Stimulated activated naive CD4-positive, alpha-beta T cell treated with Interleukin-2 at 50 U/mL for 16 hours (primary cell): ENCODE measurements at places on chromosomes 11 and 22.

DNA sequence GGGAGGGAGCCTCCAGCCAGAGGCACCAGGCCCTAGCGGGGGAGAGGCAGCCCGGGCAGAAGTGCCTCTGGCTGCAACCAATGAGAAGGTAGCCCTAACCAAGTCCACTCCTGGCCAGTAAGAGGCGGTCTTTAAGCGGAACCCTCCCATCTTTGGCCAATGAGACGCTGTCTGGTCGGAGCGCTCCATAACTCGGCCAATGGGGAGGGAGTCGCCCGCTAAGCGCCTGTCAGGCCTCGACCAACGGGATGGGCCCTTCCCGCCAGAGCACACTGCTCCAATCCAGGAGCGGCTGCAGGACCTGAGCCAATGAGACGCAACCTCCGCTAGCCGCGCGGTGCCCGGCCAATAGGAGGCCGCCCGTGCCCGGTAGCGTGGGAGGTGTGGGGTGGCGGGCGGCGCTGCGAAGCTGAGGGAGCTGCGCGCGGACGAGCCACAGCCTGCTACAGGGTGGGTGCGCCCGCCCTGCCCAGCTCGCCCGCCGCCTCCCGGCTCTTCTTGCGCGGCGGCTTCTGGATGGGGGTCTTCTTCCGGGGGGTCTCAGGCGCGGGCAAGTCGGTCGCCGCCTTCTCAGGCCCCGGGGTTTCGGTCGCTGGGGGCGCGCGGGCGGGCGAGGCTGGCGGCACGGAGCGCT is 12.6 kb downstream of the SCARF2 start:
- DNase-seq = no peak

- no peak for DNase-seq
Measured at GRCh38 chr11:20790622-20791021, 121.2 kb downstream of the NELL1 start.

DNA sequence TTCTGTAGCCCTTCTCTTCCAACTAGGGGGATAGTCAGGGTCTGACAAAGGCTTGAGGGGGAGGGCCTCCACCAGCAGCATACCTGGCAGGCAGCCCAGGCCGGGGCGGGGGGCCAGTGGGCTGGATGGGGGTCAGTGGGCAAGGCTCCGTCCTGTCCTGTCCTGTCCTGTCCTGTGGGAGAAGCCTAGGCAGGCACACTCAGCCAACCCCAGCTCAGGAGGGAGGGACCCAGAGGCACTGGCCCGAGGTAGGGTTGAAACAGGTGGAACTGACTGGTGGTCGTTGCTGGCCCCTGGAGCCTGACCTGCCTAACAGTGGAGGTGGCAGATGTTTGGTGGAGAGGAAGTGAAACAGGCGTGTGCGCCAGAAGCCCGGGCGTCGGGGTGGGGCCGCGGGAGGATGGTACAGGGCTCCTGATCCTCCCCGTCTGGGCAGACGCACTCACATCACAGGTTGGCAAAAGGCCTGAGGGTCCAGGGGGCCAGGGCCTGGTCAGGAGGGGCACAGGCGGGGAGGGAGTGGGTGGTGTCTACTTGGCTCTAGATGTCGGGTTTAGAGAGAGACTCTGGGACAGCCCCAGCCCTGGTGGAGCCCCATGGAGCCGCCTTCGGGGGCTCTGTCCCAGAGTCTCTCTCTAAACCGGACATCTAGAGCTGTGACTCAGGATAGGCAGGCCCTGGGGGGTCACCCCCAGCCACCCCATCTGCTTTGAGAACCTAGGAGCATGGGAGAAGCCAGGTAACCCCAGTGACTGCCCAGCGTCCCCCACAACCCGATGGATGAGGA is 32.5 kb upstream of the GRAMD4 start:
- no peak for DNase-seq

GRCh38 chr11:68889948-68890446 is 13.6 kb downstream of the MRPL21 start:
- DNase-seq = no peak

GRCh38 chr11:76185511-76185910 is 20.8 kb downstream of the WNT11 start:
- no peak for DNase-seq
